ENCODE measurements at places on chromosomes 12 and 14. TPM values are rescaled to one million over a fixed set of nuclear protein-coding genes. Genes with fewer than 3 reads are reported as not detected.

UNC119B gene
- 17.5 TPM for total RNA-seq

FGD4 gene
- 24.8 TPM for total RNA-seq

GRCh38 chr12:65754744-65755595 is 69.3 kb upstream of the HMGA2 start:
- DNase-seq: no peak

DNA sequence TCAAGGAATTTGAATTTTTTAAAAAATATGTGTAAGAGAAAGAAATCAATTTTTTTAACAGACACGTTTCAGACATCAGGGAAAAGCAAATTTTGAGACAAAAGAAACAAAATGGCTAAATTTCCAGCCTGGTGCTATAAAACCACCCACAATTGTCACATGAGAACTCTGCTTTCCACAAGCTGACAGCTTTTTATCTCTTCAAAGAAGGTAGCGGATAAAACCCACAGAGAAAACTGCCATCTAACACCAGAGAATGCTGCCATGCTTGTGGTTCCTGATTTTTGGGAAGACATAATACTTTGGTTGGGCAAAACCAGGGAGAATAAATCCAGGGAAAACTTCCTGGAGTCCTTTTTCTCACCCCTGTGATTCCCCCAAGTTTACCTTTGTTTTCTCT is 10.3 kb upstream of the ITPR2 start:
- no peak for DNase-seq

- no peak for DNase-seq
Measured at GRCh38 chr14:29788093-29788492, 139.6 kb downstream of the PRKD1 start.

GRCh38 chr12:126558219-126558618 is 1493.0 kb downstream of the AACS start:
- no peak for DNase-seq

DNA sequence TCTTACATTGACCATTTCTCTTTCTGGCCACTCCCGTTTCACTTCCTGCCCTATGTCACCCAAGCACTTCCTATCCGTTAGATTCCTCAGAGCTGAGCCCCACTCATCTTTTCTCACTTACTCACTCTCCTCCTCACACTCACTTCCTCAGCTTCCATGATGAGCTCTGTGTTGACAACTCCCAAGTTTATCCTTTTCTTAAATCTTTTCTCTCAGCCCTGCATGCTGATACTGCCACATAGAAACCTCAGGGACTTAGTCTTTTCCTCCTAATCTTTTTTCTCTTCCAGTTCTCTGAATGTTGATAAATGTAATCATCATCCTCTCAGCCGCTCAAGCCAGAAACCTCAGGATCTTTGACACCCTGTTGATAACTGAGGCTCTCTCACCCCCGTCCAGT is 99.6 kb downstream of the ANO6 start:
- no peak for DNase-seq

DNA sequence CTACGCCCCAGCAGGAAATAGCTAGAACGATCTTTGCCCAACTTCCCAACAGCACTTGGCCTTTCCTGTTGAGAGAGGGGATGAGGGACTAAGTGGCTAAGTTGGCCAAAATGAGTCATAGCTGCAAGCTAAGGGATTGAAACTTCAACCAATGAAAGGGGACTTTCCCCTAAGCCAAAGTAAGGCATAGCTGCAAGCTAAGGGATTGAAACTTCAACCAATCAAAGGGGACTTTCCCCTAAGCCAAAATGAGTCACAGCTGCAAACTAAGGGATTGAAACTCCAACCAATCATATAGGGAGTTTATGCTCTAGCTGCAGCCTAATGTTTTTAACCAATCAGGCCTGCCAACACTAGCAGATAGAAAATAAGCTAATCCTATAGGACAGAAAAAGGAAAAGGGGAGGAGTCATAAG is 100.5 kb upstream of the SSTR1 start:
- no peak for DNase-seq
